NCI-H1105 treated with DMSO at 0.1 percent for 48 hours (cell line): ENCODE measurements at places on chromosomes 2 and 18.

DNA sequence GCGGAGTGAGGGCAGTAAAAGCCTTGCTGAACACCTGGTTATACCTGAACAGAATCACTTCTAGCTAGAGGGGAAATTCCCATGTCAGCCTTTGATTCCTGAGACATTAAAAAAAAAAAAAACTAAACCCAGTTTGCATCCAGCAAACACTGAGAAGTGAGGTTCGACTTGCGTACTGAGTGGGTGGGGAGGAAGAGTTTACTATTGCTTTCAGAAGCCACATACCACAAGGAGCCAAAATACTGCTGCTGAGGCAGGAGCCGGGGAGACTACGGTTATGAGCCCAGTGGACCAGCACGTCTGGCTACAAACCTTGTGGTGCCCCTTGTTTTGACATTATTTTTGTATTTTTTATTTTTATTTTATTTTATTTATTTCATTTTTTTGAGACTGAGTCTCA lies 2.7 kb downstream of the COLEC11 start:
- no peak for DNase-seq

- DNase-seq, result no peak
Observed at GRCh38 chr2:240196716-240197461, 56.4 kb upstream of the OTOS start.

GRCh38 chr2:179876266-179876665 lies 14.9 kb upstream of the ZNF385B start:
- DNase-seq, result no peak

DNA sequence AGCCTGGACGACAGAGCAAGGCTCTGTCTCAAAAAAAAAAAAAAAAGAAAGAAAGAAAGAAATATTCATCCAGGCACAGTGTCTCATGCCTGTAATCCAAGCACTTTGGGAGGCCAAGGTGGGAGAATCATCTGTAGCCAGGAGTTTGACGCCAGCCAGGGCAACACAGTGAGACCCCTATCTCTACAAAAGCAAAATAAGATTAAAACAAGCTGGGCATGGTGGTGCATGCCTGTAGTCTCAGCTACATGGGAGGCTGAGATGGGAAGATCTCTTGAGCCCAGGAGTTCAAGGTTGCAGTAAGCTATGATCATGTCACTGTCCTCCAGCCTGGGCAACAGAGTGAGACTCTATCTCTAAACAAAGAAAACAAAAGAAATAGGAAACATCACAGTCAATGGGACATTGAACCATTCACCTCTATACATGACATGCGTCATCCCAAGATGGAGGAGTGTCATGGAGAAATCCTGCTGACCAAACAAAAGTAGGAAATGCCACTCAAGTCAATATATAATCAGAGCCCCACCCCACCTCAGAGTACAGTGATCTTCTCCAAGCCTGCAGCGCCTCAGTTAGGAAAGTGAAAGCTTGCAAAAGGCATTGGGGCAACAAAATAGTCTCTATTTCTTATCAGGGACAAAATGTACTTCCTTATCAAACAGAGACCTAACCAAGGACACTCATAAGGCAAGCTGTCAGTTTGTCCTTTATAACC lies 9.8 kb downstream of the FEV start:
- DNase-seq, result no peak

- no peak for DNase-seq
Observed at GRCh38 chr2:145874466-145874865, 1354.5 kb upstream of the ZEB2 start.

- no peak for DNase-seq
Observed at GRCh38 chr2:25131567-25132298, 36.6 kb downstream of the POMC start.

GRCh38 chr18:13993730-13994129 lies 78.4 kb upstream of the MC2R start:
- no peak for DNase-seq

GRCh38 chr2:201697899-201698298 lies 545 bp downstream of the MPP4 start:
- DNase-seq, result no peak

DNA sequence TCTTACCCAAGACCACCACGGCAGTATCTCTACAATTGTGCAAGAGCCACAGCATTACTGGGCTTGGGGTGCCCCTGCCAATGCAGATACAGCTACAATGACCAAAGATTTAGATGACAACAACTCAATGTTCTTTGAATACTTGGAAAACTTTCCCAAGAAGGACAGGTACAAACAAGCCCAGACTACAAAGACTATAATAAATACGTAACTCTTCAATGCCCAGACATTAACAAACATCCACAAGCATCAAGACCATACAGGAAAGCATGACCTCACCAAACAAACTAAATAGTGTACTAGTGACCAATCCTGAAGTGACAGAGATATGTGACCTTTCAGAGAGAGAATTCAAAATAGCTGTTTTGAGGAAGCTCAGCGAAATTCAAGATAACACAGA lies 62.8 kb downstream of the ICA1L start:
- DNase-seq, result no peak

GRCh38 chr2:53091183-53091582 lies 676.4 kb upstream of the CHAC2 start:
- no peak for DNase-seq

- no peak for DNase-seq
Observed at GRCh38 chr2:144374163-144374661, 145.7 kb downstream of the ZEB2 start.
